Effector memory CD8-positive, alpha-beta T cell (primary cell): ENCODE measurements at places on chromosomes 6 and 20.

DNA sequence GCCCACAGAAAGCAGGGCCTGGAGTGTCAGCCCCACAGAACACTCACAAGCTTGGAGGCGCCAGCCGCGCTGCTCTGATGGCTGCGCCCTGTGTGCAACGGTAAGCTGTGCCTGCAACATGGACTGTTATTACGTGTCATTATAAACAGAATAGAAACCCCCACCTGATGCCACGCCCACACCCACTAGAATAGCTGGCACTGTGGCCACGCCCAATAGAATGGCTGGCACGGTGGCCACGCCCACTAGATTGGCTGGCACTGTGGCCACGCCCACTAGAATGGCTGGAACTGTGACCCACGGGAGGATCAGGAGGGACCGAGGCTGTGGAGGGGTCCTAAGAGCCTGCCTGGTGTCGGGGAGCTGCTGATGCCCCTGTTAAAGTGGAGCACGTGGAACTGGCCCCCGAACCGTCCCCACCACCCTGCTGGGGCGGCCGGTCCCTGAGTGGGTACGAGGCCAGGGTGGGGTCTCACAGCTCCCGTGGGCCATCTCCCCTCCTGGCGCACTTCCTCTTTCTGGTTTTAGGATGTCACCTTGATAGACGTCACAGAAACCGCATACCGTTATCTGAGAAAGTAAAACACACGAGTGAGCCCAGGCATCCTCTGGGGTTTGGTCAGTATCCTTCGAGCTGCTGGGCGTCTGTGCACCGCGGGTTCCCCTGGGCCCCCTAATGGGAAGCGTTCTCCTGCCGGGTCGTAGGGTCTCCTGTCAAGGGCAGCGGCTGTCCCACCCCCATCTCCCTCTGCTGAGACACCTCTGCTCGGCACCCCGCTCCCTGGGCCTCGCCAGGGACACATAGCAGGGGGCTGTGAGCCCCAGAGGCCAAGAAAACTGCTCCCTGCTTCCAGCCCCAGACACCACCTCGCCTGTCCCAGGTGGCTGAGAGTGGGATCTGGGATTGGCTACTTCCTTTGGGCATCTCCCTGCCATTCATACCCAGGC, 25.4 kb downstream of the SLC17A9 start:
- peak; percentile 84 for DNase-seq

- DNase-seq, result no peak
Measured at GRCh38 chr6:20605581-20605980, 71.3 kb downstream of the CDKAL1 start.

DNA sequence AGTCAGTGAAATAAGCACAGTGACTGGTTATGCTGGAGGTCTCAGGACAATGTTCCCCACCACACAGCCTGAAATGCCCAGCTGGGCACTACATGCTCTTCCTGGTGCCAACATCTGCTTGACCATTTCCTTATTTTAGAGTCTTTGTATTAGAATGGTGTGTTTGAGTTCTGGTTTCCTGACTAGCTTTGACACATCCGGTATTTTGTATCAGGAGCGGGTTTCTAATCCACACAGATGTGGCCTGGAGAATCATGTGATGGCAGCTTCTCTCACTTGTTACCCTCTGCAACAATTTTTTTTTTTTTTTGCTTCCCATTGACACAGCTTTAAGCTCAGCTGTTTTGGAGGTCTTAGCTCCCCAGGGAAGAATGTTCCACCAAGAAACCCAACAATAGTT, 164.5 kb upstream of the CST7 start:
- DNase-seq, result no peak

GRCh38 chr6:74113901-74114300, 417.9 kb downstream of the CD109 start:
- DNase-seq, result no peak

DNA sequence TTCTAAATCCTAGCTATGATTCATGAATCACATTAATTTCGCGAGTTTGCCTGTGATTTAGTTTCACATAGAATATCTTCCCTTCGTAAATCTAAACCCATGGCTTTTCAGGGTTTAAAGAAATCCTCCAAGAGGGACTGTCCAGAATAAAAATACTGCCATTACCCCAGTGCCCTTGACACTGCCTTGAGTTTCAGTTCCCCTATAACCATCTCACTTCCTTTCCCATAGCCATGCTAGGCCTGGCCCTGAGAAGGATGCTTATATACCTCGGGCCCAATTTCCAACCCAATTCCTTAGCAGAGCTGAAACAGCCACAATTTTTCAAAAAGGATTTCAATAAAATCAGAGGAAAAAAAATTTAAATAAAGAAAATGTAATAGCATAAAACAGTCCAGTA, 697.3 kb downstream of the FRK start:
- no peak for DNase-seq

DNA sequence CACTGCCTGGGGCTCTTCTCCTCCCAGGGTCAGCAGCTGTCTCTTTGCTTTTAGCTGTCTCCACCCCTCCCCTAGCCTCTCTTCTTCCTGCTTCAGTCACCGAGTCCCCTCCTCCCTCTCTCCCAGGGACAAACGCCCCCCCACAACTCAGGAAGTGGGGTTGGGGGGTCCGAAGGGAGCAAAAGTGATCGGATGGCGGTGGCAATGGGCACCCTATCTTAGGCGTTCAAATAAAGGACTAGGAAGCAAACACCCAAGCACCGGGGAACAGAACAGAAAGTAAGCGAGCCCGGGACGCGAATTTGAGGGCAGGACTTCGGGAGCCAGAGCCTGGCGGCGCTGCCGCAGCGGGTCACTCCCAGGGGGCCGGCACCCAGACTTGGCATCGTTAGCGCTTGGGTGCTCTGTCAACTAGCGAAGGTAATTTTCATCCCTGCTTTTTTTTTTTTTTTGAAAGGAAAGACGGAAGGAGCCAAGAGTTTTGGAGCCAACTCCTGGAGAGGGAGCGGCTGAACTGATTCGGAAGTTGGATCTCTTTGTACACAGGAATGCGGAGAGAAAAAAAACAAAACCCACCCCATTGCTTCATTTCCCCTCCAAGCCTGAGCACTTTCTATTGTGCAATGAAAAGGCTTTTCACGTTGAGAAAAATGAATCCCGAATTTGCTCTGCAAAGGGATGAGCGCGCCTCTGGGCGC, 815 bp upstream of the ITPR3 start:
- peak; percentile 31 for DNase-seq

GRCh38 chr6:69705954-69706353, 90.9 kb downstream of the LMBRD1 start:
- DNase-seq, result no peak

DNA sequence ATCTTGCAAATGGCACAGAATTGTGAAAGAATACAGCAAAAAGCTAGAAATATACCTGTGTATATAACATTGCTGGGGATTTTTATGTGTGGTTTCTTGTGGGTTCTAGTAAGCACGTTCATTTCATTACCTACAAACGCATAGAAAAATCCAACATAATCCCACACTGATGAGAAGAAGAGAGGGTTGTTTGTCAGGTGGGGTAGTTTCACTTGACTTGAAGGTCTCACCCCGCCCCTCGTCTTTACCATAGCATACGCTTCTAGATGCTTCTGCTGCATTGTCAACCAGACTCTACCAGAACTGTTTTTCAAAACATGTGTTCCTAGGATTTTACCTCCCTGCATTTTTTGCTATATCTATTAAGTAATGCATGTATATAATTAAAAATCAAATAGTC, 284.1 kb upstream of the TAB2 start:
- no peak for DNase-seq

DNA sequence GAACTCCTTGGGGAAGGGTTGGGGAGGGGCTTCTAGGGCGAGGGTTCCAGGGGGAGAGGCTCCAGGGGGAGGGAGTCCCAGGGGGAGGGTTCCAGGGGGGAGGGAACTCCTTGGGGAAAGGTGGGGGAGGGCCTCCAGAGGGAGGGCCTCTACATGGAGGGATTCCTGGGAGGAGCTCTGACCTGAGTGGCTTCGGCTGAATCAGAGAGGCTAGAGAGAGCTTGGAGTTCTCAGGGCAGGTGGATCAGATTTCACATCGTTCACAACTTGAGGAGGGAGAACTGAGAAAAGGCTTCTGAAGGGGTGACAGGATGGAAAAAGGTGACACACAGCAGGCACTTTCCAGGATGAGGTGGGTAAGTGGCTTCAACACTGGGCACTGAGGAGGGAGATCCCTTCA, 49.1 kb downstream of the DAAM2 start:
- no peak for DNase-seq

DNA sequence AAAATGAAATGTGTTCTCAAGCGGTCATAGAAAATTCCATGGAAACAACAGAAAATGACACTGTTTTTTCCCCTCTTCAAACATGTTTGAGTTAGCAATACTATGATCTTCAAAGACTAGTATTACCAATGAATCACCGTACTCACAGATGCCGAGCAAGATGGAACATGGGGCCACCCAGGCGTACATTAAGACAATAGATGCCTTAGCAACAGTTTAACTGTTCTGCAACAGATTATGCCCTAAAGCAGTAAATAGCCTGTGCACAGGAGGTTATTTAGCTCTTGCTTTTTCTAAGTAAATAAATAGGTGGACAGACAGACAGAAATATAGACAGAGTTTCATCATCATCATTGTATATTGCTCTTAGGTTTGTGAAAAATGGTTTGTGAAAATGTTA, 284.0 kb upstream of the DEFB112 start:
- no peak for DNase-seq

DNA sequence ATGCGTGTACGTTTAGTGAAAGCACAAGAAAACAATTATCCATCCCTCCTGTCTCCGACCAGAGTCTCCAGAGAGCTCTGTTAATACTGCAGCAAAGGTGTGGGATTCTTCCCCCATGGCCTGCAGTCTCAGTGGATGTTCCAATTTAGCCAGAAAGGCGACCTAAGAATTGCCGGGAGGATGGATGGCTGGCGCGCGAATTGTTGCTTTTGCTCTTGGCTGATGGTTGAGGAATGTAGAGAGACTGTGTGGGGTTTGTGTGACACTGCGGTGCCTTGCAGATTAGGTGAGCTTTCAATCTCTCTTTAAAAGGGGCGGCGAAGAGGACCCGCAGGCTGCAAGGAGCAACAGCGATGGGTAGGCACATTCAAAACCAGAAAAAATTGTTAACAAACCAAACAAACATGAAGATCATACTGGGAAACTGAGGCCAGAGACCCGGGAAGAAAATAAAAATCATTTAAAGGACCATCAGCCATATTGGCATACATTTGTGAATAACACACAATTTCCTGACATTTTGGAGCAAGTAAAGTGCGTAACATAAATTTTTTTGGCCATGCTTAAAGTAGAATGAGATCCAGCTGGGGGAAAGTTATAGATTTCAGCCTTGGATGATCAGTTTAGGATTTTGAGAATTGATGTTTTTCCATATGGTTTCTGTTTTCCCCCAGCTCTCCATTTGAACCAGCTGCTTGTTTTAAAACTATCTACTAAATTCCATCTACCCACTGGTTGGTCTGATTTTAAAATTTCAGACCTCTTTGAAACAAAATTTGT, 46.3 kb downstream of the GNAS start:
- no peak for DNase-seq

DNA sequence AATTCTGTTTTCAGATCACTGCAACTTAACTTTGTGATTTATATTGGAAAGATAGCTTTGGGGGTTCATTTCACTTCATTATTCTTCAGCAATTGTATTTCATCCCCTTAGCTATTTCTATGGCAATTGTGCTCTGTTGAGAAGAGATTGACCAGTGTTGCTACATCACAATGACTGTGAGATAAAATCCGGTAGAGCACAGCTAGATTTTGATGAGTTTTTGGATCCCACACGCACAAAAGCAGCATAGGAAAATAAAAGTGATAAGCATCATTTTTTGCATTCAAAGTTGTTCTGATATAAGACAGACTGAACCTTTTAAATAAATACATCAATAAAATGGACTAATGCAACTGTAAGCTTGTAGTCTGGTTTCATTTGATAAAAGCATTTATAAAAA, 734.8 kb downstream of the KIF16B start:
- no peak for DNase-seq

GRCh38 chr20:9051508-9051907, 17.4 kb upstream of the PLCB4 start:
- DNase-seq, result no peak

DNA sequence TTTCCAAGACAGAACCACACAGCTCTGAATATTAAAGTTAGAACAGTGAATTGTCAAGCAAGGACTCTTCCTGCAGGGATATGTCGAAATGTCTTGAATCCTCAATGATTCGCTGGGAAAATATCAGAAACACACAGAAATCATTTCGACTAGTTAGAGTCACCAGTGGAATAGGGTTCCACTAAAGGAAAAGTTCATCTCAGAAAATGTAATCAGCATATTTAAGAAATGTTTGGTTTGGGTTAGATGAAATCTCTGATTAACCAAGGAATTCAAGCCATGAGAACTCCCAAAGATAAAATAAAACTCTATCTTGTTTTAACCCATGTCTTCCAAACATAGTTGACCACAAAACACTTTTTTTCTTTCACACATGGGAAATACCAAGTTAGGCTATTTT, 621.0 kb upstream of the NRSN1 start:
- DNase-seq, result no peak

- DNase-seq, result no peak
Measured at GRCh38 chr6:48186746-48187145, 75.7 kb upstream of the PTCHD4 start.

GRCh38 chr6:155132617-155133016, 131.2 kb upstream of the CLDN20 start:
- no peak for DNase-seq

DNA sequence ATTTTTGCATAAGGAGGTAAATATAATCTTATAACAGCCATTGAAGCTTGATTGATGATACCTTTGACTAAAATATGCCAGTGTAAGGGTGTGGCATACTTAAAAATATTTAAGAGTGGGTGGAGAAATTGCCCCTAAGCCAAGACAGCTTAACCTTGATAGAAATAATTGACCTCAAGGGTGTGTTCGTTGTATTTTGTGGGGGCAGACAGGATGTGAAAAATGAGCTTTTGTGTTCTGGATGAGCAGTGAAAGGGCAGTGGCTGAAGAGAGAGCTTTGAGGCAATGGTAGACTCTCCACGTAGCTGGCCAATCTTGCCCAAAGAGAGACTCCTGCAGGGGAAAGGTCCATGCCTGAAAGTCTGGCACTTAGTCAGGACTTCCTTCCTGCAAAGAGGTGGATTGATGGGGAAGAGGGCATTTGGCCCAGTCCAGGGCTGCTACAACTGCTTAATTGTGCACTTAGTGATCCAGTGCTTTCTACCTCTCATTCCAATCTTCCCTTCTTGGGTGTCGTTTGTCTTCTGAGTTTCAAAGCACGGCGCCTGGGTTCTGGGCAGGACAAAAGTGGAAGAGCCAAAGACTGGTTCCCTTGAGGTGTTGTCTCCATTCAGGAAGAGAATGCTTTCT, 15.6 kb upstream of the CD109 start:
- no peak for DNase-seq

DNA sequence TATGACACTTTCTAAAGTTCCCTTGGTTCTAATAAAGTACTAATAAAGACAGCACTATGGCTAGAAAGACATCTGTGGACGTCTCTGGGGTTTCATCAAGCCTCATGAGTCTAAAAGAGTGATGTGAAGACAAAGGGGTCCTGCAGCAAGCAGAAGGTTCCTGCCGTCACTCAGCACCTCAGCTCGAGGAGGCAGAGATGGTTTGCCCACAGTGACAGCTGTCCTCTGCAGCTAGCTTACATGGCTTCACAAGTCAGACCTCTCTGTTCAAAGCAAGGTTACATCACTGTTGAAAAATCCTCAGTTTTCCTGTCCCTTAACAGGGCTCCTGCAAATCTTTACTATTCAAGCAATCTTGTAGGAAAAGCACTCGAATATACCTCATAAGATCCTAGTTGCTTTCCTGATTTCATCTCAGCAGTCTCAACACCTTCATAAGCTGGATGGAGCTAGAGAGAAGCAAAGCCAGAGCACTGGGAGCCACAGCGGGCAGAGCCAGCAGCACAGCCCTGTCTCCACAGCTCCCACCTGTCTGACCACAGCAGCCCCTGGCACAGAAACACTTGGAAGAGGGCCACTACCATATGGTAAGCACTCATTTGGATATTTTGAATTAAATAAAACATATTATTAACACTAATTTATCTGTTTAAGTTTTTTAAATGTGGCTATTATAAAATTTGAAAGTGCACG, 202.3 kb downstream of the GMDS start:
- no peak for DNase-seq
